ENCODE measurements at places on chromosomes 5 and 9. TPM values are rescaled to one million over a fixed set of nuclear protein-coding genes. Genes with fewer than 3 reads are reported as not detected.

- H3K4me3 ChIP-seq, result no peak overlapping the region
- no peak overlapping the region for H3K27ac ChIP-seq
- no peaks in the 10 kb centered on the region for H3K36me3 ChIP-seq
- DNase-seq, result no peak
Observed at GRCh38 chr5:165185716-165186115, 1680.3 kb downstream of the MAT2B start.

The NMUR2 gene
- total RNA-seq, result not detected

The TMEM232 gene
- 1.4 TPM for total RNA-seq

GRCh38 chr9:27303219-27303618 is 6.3 kb upstream of the EQTN start:
- H3K4me3 ChIP-seq, result no peak overlapping the region
- H3K36me3 ChIP-seq, result no peaks in the 10 kb centered on the region
- H3K27me3 ChIP-seq, result peaks cover 9% of the 10 kb centered on the region
- DNase-seq, result no peak
- H3K27ac ChIP-seq, result no peak overlapping the region

- no peaks in the 10 kb centered on the region for H3K27me3 ChIP-seq
- peaks cover 21% of the 10 kb centered on the region for H3K36me3 ChIP-seq
- DNase-seq, result no peak
Observed at GRCh38 chr5:34051374-34051980, 8.5 kb upstream of the C1QTNF3 start.

Data from naive thymus-derived CD8-positive, alpha-beta T cell (primary cell).